ENCODE measurements at places on chromosomes 11 and 22.
A peak's percentile ranks its signal among the peaks of the same experiment; 100 is the strongest.

- DNase-seq = no peak
Observed at GRCh38 chr11:65132988-65133700, 1.2 kb downstream of the SYVN1 start.

DNA sequence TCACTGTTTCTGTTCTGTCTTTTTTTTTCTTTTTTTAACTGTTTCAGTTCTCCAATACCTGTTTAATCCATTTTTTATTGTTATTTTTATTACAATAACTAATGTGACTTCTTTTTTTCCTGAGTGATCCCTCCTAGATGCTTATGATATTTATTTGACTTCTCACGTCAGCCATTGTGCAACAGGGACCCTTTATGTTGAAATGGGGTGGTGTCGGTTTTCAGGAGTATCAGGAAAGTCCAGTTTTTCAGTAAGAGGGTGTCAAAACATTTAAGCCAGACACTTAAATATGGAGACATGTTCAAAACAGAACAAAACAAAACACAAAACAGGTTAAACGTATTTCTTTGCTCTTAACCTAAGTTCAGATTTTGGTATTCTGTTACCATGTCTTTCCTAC is 418.8 kb downstream of the DYNC2H1 start:
- peak; percentile 61 for DNase-seq

DNA sequence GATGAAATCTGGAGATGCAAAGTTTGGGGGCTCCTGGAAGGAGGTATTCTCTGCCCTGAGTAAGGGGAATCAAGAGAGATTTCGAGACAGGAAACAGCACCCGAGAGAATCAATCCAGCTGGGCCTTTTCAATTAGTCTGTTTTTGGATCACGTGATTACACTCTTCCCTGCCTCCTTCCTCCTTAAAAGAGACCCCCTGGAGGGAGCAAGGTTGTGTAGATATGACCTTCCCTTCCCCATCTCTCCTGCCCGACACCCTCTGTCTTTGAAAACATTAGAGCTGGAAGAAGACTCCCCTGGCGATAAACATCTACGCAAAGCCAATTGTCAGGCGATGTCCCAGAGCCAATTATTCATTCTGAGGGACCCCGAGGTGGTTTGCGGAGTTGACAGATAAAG is 407.9 kb downstream of the MIAT start:
- DNase-seq = no peak

- no peak for DNase-seq
Observed at GRCh38 chr11:57786436-57786835, 24.8 kb downstream of the CTNND1 start.

- DNase-seq = peak; percentile 62
Observed at GRCh38 chr11:13238879-13239514, 38.6 kb upstream of the BMAL1 start.

- no peak for DNase-seq
Observed at GRCh38 chr11:66333896-66334604, 2.2 kb downstream of the RIN1 start.

- DNase-seq = peak; percentile 74
Observed at GRCh38 chr11:76654298-76654851, 16.2 kb downstream of the LRRC32 start.

DNA sequence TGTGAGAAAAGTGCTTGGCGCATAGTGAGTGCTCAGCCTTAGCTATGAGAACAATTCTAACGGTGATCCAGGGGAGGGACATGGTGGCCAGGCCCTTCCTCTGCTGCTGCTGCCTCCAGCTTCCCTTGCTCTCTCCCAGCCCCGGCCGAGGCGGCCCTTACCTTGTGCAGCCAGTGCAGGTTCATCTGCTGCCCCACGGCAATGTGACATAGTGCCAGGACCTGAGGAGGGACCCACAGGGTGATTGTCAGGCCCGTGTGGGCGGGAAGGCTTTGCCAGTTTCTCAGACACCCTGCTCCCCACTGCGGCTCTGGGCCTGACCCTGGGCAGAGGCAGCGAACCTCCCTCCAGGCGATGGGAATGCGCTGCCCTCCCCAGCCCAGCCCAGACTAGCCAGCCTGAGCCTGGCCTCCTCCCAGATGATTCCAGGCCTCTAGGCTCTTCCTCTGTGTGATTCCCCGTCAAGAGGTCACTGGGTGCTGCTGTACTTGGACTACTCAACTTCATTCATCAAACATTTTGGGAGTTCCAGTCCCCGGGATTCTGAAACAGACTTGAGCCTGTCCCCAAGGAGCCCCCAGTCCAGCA is 23.7 kb upstream of the KLHL35 start:
- DNase-seq = no peak

DNA sequence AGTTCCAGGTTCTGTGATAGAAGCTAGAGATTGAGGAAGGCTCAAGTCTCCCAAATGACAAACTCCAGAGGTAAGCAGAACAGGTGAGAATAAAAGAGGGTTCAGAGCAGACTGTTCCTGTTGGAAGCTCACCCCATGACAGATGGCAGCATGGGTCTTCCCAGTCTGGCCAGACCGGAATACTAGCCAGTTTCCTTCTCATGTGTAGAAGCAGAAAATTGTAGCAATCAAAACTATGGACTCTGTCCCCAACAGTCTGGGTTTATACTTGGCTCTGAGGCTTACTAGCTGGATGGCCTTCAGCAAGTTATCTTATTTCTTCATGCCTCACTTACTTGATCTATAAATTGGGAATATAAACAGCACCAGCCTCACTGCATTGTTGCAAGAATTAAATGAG is 494.8 kb downstream of the MN1 start:
- DNase-seq = no peak

DNA sequence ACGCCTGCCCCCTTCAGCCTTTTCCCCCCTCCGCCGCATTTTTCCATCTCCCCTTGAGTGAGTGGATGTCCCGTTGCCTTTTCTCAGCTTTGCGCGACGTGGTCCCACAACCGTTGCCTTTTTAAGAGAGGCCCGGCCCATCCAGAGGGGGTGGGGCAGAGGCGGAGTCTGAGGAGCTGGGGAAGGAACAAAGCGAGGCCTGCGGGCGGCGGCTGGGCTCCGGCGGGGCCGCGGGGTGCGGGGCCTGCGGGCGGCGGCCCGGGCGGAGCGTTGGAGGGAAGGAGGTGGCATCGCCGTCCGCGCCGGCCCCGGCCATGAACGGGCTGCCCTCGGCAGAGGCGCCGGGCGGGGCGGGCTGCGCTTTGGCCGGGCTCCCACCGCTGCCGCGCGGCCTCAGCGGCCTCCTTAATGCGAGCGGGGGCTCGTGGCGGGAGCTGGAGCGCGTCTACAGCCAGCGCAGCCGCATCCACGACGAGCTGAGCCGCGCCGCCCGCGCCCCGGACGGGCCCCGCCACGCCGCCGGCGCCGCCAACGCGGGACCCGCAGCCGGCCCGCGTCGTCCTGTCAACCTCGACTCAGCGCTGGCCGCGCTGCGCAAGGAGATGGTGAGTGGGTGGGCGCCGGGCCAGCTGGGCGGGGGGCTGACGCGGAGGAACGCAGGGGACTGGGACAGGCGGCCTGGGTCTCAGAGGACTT is at the start of gene FAM89B:
FAM89B (plus strand) TSS at position 183 of the 696 bp plus-strand sequence; CDS start at position 315, 132 bp downstream.
- DNase-seq = peak; percentile 77

GRCh38 chr11:86702220-86702983 is 30.0 kb upstream of the ME3 start:
- no peak for DNase-seq

- DNase-seq = no peak
Observed at GRCh38 chr11:63551889-63552266, 11.3 kb downstream of the PLAAT2 start.

DNA sequence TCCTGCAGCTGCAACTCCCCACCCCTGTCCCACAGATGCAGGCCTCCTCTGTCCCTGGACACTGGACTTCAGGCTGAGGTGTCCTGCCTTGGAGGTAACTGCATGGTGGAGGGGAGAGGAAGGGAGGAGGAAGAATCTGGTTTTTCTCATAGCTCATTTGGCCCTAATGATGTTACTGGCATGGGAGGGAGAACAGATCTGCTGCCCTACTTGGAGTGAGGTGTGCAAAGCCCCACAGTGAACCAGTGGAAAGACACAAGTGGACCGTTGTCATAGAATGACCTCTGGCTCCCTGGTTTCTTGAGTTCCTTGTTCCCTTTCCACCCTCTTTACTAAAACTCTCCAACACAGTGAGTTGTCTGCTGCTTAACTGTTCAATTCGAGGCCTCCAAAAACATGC is 215.9 kb downstream of the BARX2 start:
- DNase-seq = no peak

- DNase-seq = no peak
Observed at GRCh38 chr11:24642648-24643047, 145.8 kb downstream of the LUZP2 start.

DNA sequence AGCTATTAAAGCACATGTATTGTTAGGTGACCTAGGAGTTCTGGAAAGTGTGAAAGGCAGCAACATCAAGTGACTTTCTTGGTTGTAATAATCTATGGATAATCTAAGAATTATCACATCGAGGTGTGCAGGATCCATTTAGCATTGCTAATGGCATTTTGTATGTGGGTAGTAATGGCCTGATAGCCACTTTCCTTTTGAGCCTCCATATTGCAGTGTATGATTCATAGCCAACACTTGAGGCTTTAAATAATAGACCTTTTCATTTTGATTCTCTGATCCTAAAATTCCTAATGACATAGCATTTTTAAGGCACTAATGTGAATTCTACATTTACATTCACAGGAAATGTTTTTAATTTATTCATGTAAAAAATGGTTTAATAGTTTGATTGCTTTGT is 759.4 kb downstream of the NELL1 start:
- no peak for DNase-seq

GRCh38 chr11:3198815-3199214 is 19.8 kb downstream of the MRGPRG start:
- no peak for DNase-seq

GRCh38 chr11:100849009-100849900 is 162.2 kb downstream of the ARHGAP42 start:
- DNase-seq = peak; percentile 97

All from fibroblast of mammary gland (primary cell).